ENCODE measurements at places on chromosomes 3 and 15.

GRCh38 chr15:58590926-58591325, 158.6 kb downstream of the ADAM10 start:
- no peak for DNase-seq

DNA sequence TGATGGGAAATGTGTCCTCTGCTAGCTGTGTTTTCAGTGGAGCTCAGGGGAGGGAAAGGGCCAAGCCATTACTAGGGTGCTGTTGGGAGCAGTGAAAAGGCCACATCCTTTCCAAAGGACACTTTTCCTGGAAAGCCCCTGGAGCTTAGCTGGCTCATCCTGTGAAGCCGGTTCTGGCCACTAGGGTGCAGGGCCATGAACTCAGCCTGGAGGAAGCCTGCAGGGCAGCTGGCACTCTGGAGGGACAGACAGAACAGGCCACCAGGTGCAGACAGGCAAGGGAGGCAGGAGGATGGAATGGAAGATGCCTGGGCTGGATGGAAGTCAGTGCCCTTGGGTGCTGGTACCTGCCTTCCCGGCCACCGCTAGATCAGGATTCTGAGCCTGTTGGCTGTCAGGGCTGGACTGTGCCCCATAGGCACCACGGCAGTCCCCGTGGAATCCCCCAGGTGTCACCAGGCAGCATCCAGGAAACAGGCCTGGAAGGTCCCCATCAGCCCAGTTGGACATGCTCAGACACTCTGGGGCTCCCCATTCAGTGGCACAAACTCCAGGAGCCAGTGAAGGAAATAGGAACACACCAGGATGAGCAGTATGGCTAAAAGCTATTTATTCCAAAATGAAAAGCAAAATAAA, 76.2 kb upstream of the C2CD4B start:
- no peak for DNase-seq

GRCh38 chr3:14274612-14274936, 96.0 kb downstream of the LSM3 start:
- DNase-seq = no peak

- DNase-seq = no peak
Observed at GRCh38 chr3:165839296-165840076, 2.3 kb upstream of the BCHE start.

DNA sequence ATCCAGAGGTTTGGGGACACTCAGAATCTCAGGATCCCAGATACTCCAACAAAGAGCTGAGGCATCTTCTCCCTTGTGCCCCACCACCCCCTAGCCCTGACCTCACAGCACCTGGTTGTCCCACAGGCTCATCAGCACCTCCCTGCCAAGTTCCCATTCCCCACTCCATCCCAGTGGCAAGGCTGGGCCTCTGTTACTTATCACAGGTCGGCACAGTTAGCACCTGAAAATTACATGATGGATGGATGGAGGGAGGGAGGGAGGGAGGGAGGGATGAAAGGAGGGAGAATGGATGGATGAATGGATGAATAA, 12.8 kb downstream of the MYL3 start:
- no peak for DNase-seq
